Hematopoietic multipotent progenitor cell treated with erythropoietin and hydrocortisone succinate and interleukin-3 and kit ligand, for 8 days (in vitro differentiated cells): ENCODE measurements at places on chromosomes 11 and 22.

GRCh38 chr11:90874986-90875385 is 652.1 kb upstream of the CHORDC1 start:
- DNase-seq = no peak

DNA sequence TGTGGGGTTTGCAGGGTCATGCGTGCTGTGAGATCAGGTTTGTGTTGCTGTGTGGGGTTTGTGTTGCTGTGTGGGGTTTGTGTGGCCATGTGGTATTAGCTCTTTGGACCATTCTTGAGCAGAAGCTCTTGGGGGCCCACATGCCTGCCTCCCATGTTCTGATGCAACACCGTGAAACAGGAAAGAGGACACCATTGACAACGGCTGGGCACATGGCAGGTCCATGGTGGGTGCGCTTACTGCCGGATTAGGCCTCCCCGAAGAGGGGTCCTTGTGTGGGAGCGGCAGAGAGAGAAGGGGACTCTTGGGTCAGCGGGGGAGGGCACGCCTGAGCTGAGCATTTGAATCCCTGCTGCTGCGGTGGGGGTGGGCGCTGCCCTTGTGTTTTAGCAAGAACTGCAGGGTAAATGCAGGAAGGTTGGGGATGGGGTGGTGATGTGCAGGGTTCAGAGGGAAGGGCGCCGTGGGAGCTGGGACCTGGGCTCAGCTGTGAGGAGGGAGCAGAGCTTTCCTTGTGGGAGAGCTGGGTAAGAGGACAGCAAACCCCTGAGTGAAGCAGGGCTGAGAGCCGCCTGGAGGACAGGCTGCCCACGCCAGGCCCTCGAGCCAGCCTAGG is 361.5 kb downstream of the TBC1D22A start:
- no peak for DNase-seq

GRCh38 chr11:13841393-13841792 is 121.1 kb upstream of the SPON1 start:
- DNase-seq = no peak

DNA sequence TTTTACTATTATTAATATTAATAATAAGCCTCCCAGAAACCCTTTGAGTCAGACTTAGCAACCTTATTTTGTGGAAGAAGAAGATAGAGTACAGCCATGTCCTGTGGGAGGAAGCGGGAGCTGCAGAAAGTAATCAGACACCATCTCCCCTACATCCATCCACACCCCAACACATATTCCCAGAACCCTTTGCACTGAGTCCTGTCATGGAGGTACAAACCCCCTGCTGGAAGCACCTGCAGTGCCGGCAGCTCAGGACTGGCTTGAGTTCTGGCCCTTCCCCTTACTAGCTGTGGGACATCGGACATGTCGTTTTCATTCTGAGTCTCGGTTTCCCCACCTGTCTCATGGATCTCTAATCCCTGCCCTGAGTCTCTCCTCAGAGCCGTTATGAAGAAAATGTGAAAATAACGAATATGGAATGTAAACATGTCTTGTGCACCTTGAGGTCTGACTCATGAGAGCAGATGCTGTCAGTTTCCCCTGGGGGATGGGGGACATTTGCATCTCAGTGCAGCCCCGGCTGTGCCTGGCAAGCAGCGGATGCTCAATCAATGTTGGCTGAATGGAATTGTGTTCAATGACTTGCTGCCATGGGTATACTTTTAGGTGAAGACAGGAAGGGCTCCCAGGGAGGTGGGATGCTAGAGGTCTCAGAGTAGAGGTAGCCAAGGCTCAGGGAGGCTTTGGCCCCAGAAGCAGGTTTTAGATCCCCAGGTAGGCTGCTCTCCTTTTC is 45.4 kb downstream of the TP53I11 start:
- no peak for DNase-seq

DNA sequence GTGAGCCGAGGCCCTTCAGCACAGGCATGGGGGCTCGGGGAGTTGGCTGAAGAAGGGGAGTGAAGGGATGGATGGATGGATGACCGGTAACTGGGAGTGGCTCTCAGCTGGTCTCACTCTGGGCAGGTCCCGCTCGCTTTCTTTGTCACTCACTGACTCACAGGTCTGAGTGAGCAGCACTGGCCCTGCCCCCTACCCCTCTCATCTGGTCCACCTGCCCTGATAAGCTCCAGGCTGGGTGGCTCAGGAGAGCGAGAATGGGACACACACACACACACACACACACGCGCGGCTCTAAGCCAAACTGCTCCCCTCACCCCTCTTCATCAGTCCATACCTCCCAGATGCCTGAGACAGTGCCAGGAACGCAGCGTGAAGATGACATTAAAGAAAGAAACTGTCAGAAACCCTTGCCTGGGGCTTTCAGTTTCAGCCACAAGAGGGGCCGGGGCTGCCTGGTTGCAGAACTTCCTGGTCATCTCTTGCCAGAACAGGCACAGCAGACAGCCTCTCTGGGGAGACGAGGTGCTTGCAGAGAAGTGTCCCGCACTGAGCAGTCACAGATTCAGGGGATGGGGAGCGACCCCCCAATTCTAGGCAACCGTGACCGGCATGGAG is 16.5 kb upstream of the SHISAL1 start:
- no peak for DNase-seq

DNA sequence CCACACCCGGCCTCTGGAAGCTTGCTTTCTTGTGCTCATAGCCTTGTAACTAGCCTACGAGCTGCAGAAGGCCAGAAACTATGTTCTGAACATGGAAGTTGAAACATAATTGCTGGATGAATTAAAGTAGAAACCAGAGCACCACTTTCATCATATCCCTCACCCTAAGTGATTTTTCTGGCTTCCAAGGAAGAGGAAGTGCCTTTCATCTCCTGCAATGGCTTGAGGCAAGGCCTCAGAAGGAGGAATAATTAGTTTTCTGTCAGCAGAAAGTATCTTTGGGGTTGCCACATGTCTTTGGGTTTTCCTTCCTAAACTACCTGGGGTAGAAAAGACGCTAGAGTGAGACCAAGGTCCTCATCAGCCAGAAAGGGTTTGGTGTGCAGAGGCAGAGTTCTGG is 14.5 kb downstream of the RPL27A start:
- no peak for DNase-seq

DNA sequence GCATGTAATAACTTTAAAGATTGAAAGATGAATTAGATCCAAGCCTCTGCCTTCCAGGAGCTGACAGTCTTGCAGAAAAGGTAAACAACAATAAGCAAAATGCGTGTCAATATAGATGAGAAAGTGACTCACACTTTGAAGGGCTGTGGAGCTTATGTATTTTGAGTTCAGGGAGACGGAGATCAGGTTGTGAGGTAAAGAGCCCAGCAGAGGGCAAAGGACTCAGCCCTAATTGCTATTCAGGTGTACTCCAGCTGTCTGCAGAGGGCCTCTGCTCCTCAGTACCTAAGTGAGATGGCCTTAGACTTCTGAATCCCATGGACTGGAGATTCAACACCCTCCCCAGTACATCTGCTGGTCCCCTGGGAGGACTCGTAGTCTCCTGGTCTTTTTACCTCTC is 22.9 kb upstream of the CTR9 start:
- no peak for DNase-seq

DNA sequence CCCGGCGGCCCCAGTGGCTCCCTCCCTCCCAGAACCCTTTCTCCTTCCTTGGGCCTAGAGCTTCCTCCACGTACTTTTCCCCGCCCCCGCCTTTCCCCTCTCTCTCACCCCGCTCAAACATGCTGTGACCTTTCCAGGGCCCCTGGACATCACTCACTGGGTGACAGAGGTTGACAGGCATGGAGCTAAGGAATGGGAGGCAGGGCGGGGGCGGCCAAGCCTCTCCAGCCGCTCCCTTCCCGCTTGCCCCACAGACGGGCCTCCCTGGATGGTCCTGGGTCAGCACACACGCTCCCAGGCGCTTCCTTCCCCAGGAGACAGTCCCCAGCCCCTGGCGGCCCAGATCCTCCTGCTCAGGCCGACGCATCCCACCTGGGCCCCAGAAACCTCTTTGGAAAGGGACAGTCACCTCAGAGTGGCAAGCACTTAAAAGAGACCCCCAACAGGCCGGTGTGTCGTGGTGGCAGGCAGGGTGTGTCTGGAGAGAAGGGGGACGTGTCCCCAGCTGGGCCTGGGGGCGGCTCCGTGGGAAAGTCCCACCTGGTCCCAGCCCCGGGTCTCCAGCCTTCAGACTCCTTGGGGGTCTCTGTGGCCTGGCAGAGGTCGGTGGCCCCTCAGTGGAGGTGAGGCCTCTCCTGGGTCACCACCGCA is 8.8 kb downstream of the H19 start:
- no peak for DNase-seq

- peak; percentile 9 for DNase-seq
Observed at GRCh38 chr11:35404388-35404775, 15.0 kb downstream of the SLC1A2 start.

- DNase-seq = no peak
Observed at GRCh38 chr22:22733881-22734373, 89.5 kb downstream of the GGTLC2 start.

GRCh38 chr22:19478045-19478900 is 720 bp downstream of the UFD1 start:
- peak; percentile 20 for DNase-seq

DNA sequence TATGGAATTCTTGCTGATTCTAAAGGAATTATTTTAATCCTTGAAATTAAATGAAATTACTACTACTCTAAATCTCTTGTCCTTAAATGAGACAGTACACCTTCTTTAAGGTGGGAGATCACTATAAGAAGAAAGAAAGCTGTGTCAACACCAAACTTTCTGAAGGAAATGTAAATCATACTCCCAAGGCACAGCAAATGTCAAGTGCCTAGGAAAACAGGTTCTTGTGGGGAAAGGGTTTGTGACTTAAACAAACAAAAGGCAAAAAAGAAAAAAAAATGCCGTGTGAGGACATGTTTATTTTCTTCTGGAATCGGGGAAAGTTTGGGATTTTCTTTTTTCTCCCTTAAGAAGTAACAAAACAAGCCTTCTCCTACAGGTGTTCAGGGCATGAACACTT is 745.1 kb downstream of the DLG2 start:
- DNase-seq = no peak

DNA sequence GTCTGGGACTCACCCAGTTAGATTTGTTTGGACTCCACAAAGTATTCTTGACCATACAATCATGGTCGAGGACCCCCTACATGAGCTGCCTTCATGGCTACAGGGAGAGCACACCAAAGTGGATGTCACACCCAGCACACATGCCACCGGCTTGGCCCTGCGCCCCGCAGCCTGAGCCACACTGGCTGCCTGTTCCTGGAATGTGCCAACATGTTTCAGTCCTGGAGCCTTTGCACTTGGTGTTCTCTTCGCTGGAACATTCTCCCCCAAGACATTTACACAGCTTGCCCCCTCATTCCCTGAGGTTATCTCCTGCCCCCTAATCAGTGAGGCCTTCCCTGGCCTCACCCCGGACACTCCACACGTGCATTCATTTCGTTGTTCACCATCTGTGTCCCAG is 46.0 kb downstream of the PPARA start:
- peak; percentile 50 for DNase-seq

GRCh38 chr11:66136752-66137123 is 66.7 kb downstream of the PACS1 start:
- no peak for DNase-seq

DNA sequence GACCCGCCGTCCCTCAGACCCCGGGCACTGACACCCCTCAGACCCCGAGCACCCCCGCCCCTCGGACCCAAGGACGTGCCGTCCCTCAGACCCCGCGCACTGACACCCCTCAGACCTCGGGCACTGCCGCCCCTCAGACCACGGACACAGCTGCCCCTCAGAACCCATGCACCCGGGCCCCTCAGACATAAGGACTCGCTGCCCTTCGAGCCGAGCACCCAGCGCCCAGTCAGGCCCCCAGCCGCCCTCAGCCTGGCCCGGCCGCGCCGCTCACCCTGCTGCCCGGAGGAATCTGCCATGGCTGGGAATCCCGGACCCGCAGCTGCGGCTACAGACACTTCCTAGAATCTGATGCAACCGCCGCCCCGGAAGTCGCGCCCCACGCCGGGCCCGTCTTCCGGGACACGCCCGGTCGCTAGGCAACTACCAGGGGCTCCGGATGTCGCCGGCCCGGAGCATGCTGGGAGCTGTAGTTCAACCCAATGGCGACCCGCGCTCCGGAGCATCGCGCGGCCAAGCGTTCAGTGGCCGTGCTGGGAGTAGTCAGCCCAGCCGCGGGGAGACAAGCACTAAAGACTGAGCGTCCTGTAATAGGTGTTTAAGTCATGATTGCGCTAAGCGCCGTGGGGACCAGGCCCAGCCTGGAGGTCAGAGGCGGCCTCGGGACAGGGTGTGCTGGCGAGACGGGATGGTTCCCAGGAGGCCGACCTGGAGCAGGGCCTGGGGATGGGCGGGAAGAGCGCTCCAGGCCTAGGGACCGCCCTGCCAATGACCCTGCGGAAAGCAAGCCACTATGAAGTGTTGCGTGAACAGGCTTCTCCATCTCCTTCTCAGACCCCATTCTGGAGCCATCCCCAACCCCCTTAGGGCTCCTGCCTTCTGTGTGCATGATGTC is at the start of gene CARS1:
TSS of gene CARS1 (minus strand) at position 355 of the 895 bp plus-strand sequence. CDS start at position 299, 56 bp downstream.
- DNase-seq = peak; percentile 94

DNA sequence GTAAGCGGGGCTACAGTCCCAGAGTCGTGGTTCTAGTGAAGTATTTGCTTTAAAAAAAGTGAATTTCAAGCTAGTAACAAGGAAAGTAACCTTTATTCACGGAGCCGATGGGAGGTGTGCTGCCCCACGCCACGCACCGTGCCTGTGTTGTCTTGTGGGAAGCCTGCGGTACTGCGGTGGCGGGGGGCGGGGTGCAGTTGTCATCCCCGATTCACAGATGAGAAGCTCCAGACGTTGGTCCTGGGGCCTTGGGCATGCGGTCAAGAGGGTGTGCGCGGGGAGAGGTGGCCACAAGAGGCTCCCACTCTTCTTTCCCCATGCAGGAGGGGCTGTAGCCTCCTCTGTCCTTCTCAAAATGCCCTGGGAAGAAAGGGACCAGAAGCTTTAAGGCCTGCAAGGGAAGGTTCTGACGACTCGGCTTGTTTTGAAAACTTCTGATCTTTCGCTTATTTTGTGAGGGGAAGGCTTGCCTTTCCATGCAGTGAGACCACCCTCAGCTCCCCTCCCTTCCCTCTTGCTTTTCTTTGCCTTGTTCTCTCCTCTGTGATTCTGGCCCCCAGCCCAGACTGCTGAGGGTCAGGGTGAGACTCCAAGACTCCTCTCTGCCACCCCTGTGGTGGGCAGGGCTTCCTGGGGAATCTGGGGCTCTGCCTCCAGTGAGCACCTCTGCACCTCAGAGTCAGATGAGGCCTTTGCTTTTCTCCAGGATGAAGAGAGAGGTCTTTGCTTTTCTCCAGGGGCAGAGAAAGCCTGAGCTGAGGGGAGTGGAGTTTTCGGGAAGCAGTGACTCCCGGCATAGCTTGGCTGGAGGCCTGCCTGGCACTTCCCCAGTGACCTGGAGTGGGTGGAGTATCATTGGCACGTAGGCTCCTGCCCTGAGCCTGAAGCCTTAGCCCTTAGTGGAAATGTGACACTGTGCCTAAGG is 6.2 kb downstream of the GLB1L3 start:
- DNase-seq = no peak

DNA sequence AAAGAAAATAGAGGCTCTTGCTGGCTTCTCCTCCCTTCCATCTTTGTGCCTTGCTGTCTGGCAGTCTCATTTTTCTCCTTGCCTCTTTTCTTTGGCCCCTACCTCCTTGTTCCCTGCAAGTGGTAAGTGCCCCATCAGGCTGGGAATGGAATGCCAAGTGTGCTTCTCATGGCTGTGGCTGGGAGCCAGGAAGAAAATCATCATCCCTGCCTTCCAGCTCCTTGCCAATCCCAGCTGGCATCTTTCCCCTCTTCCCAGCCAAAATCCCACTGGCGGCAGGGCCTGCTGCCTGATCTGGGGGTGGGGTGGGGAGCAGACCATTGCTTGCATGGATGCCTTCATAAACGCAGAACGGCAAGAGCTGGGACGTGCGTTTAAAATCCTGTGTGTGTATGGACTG is 27.0 kb upstream of the SLC25A18 start:
- no peak for DNase-seq

- DNase-seq = peak; percentile 17
Observed at GRCh38 chr11:70432065-70432464, 33.7 kb downstream of the CTTN start.
